ENCODE measurements at places on chromosomes 6 and 20.

DNA sequence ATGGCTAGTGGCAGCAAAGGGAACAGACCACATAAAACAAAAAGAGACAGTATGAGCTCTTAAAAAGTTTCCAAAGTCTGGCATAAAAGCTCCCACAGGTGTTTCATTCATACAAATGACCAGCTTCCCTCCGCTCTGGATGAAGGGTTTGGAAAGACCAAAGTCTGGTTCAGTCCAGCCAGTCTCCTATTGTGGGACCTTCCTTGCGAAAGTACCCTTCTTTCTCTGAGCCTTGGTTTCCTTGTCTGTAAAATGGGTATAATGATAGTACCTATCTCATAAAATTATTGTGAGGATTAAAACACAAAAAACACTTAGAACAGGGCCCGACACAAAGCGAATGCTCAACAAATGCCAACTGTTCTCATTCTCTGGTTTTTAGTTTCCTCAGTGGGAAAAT is 77.2 kb downstream of the UNC5CL start:
- no peak for DNase-seq

DNA sequence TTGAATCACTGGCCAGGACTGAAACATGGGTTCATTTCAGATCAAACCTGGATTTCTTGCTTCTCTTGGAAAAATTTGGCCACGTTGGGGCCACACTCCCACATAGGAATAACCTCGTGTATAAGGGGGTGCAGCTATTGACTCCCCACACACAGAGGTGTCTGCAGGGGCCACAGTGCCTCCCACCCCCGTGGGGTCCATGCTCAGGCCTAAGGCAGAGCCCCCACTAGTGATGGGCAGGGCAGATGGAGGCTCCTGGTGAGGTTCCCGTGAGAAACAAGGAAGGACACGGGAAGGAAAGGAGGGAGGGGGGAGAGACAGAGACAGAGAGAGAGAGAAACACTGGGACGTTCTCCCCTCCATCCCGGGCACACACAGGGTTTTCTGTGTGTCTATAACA is 230.5 kb downstream of the ERMARD start:
- no peak for DNase-seq

DNA sequence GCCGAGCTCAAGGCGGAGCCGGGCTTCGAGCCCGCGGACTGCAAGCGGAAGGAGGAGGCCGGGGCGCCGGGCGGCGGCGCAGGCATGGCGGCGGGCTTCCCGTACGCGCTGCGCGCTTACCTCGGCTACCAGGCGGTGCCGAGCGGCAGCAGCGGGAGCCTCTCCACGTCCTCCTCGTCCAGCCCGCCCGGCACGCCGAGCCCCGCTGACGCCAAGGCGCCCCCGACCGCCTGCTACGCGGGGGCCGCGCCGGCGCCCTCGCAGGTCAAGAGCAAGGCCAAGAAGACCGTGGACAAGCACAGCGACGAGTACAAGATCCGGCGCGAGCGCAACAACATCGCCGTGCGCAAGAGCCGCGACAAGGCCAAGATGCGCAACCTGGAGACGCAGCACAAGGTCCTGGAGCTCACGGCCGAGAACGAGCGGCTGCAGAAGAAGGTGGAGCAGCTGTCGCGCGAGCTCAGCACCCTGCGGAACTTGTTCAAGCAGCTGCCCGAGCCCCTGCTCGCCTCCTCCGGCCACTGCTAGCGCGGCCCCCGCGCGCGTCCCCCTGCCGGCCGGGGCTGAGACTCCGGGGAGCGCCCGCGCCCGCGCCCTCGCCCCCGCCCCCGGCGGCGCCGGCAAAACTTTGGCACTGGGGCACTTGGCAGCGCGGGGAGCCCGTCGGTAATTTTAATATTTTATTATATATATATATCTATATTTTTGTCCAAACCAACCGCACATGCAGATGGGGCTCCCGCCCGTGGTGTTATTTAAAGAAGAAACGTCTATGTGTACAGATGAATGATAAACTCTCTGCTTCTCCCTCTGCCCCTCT is 1.1 kb downstream of the CEBPB start:
- no peak for DNase-seq

DNA sequence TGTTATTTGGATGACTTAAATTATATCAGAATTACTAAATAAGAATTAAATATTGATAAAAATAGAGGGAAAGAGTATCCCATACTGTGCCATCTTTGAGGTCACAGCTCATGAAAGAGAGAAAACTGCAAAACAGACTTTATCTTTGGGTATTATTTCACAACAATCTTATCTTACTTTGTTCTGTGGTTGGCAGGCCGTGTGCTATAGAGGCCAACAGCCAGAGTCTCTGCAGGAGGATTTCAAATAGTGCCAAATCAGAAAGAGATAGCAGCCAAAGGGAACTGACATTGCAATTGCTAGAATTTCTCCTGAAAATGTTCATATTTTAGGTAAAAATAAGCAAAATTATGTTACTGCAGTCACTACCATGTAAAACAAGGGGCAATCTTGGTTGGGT is 354.2 kb downstream of the GRIK2 start:
- no peak for DNase-seq

- no peak for DNase-seq
Observed at GRCh38 chr20:62929051-62929538, 2.8 kb upstream of the DIDO1 start.

- no peak for DNase-seq
Observed at GRCh38 chr6:2952557-2953095, 18.7 kb downstream of the SERPINB6 start.

- no peak for DNase-seq
Observed at GRCh38 chr6:104409913-104410312, 449.8 kb downstream of the HACE1 start.

DNA sequence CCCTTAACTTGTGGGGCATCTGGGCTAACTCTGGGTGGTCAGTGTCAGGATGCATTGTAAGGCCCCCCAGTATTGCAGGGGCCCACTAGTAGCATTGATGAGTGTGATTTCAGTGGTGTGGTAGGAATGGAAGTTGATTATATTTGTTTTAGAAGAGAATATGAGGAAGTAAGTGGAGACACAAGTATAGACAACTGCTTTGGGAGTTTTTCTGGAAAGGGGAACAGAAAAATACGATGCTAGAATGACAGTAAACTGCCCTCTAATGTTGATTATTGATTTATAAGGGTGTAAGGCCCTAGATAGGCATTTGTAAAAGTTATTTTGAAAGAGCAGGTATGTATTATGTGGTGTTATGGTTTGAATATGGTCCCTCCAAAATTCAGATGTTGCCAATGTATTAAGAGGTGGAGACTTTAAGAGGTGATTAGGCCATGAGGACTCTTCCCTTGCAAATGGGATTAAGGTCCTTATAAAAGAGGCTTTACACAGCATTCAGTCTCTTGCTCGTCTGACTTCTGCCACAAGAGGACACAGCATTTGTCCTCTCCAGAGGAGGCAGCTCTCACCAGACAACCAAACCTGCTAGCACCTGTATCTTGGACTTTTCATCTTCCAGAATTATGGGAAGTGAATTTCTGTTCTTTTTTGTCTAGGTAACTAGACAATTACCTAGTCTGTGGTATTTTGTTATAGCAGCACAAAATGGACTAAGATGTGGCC is 135.9 kb upstream of the DTNBP1 start:
- DNase-seq = no peak

DNA sequence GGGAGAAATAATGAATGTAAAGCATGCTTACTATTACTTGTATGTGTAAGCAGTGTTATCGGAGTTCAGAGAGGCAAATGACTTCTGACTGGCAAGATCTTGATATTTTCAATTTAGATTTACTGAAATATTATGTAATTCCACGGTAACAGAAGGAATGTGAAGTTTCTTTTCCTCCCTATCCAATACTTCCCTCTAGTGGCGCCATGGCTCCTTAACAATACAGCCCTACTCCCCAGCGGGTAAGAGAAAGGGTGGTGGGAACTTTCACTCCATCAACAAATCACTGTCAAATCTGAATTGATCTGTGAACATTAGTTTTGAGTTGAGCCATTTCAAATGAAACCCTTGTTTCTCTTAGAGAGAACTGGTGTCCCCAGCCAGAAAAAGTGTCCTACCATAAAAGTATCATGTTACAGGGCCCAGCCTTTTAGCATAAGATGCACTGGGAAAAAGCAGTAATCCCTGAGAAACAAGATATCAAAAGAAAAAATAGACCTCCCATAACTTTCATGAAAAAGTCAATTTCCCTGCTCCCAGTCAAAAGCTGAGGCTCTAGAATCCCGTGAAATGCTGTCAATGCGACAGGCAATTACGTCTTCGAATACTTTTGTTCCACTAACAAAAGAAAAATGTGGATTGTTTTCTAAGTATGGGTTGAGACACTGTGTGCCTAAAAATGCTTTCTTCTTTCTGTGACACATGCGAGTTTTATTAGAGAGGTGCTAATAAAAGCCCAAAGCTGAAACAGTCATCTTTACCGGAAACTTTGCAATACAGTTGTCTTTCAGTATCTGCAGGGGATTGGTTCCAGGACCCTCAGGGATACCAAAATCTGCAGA is 12.9 kb downstream of the COX7A2 start:
- DNase-seq = no peak

GRCh38 chr6:117992856-117993255 is 85.8 kb downstream of the SLC35F1 start:
- no peak for DNase-seq

DNA sequence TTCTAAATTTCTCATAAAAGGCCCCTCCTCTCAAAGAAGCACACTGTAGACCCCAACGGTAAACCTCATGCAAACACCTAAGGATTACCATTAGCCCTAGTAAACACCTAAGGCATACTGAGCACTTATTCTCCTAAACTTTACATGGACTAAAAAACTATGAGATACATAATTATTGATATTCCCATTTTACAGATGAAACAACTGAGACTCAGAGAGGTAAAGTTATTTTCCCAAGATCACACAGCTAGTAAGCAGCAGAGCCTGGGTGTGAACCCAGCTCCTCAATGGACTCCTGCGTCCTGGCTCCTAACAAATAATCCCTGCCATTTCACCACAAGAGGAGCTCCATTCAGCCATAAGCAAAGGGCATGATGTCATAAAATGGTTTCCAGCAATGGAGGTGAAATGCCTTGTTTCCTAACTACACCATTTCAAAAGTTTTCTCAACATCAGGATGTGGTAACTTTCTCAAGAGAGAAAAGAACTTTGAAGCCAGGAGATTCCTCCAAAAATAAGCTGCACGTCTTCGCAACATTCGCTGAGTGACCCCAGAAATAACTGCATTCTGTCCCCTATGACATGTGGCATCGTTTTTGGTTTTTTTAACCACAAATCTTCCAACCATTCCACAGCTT is 4.1 kb downstream of the ATP9A start:
- no peak for DNase-seq

DNA sequence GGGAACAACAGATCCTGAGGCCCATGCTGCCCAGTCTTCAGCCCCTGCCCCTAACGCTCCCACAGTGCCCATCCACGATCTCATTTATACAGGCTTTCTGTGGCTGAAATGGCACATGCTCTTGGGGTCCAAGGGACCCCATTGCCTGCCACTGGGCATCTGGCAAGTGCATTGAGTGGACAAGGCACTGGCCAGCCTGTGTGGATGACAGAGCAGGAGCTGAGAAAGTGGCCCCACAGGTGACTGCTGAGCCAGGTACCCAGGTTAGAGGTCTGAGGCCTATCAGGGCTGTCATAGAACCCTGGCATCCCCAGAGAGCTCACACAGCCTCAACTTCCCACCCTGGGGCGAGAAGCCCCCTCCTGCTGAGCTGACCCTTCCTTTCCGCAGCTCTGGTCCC is 86.0 kb upstream of the NXT1 start:
- no peak for DNase-seq

- no peak for DNase-seq
Observed at GRCh38 chr6:11043961-11044711, at the start of gene ELOVL2. Gene ELOVL2 (minus strand): TSS chr6:11044305. CDS start chr6:11044230, 75 bp downstream.

DNA sequence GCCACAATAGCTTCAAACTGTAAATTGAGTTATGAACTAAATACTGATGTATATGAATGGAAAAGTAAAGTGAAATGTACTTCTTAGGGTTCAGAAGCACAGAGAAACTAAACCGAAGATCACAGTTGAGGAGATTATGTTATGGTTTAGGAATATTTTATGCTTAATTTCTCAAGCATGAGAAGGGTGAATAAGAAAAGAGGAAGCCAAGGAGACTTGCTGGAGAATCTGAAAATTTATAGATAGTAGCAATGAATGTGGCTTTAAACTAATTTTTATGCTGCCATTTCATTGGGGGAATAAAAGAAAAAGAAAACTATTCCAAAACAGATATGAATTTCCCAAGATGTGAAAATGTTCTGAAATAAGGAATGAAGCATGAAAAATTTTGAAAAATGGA is 5.6 kb downstream of the ANKS1A start:
- no peak for DNase-seq

DNA sequence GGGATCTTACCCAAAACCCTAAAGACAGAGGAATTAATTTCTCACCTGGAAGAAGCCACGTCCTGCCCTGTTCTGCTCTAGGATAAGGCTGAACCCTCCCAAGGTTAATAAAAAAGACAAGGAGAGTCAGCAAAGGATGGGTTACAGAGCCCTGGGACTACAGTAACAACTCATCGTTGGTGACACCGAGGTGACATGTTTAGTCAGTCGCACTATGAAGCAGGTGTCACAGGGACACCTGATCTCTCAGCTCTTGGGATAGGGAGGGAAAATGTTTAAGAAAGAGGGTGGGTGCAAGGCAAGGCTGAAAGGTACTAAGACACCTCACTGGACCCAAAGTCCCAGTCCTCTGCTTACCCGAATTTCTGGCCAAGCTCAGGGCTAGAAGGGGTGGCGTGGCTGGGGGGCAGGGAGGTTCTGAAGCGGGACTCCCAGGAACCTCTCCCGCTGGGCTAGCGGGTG is 562 bp downstream of the MOCS1 start:
- no peak for DNase-seq

DNA sequence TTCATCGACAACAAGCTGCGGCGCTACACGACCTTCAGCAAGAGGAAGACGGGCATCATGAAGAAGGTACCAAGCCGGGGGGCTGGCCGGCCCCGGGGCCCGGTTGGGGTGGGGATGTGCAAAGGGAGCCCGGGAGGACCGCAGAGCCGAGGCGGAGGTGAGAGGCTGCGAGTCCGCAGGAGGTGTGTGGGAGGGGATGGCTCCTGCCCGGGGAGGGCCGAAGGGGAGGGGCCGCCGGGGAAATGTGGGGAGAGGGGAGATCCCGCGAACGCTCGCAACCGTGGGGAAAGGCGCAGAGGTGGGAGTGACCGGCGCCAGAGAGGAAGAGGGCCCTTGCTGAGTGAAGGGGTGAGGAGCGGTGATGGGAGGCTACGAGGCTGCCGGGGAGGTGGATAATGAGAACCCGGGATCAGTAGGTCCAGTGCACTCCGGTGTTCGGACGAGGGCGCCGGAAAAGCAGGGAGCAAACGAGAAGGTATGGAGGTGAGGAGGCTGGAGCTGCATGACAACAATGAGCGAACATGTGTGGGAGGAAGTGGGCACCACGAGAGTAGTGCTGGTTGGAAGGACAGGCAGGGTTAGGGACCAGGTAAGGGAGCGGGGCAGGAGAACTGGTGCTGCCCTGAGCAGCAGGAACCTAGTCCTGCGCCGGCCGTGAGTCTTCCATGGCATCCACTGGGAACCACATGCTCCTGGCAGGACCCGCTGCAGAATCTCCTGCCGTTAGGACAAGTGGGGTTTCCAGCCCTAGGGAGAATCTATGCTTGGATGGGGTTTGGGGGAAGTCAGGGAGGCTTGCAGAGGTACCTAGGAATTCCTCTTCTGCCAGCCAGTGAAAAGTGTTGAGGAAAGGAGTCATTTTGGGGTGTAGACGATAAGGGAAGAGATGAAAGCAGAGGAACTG is 1.3 kb downstream of the SRF start:
- no peak for DNase-seq

GRCh38 chr20:52130406-52130805 is 61.2 kb downstream of the ZFP64 start:
- peak; percentile 60 for DNase-seq

GRCh38 chr6:88367248-88367647 is 201.1 kb upstream of the CNR1 start:
- no peak for DNase-seq

GRCh38 chr6:90849686-90850085 is 262.8 kb upstream of the MAP3K7 start:
- no peak for DNase-seq

All from glomerular endothelial cell (primary cell).